ENCODE measurements at places on chromosomes 11 and 22.

DNA sequence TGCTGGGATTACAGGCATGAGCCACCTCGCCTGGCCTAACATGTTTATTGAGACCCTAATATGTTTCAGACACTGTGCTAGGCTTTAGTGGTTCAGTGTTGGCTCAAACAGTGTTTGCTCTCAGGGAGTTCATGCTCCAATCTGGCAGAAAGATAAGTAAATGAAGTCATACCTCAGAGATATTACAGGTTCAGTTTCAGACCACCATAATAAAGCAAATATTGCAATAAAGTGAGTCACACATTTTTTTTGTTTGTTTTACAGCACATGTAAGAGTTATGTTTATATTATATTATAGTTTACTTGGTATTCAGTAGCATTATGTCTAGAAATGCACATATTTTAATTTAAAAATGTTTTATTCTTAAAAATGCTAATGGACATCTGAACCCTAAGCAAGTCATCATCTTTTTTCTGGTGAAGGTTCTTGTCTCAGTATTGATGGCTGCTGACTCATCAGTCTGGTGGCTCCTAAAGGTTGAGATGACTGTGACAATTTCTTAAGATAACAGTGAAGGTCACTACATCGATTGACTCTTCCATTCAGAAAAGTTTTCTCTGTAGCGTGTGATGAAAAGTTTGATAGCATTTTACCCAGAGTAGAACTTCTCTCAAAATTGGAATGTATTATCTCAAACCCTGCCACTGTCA, 243.0 kb upstream of the ANO5 start:
- DNase-seq = no peak

GRCh38 chr22:36977947-36978660, 41.1 kb downstream of the TST start:
- peak; percentile 77 for DNase-seq

- no peak for DNase-seq
These were observed 1.4 kb downstream of the AIFM3 start for GRCh38 chr22:20968281-20968977.

GRCh38 chr11:103147627-103148026, 38.4 kb downstream of the DYNC2H1 start:
- DNase-seq = no peak

DNA sequence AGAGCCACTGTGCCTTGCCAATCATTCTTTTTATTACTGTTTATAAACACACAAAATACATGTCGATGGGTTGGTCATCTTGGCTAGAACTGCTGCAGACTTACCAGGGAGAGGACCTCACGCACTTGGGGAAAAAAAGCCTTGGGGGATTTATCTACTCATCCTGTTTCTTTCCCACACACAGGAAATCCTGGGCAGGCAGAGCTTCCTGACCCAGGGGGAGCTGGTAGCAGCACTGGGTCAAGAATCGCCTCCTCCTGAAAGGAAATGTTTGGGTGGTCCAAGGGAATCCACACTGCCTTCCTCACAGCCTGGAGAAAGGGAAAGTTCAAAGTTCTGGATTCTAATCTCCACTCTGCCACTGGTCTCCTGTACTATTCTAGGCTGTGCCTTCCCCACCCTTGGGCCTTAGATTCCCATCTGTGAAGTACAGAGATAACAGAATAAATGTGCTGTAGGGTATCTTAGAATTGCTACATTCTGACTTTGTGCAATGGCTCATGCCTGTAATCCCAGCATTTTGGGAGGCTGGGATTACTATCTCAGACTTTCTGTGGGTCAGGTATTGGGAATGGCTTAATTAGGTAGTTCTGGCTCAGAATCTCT, 31.2 kb upstream of the SMTN start:
- no peak for DNase-seq

DNA sequence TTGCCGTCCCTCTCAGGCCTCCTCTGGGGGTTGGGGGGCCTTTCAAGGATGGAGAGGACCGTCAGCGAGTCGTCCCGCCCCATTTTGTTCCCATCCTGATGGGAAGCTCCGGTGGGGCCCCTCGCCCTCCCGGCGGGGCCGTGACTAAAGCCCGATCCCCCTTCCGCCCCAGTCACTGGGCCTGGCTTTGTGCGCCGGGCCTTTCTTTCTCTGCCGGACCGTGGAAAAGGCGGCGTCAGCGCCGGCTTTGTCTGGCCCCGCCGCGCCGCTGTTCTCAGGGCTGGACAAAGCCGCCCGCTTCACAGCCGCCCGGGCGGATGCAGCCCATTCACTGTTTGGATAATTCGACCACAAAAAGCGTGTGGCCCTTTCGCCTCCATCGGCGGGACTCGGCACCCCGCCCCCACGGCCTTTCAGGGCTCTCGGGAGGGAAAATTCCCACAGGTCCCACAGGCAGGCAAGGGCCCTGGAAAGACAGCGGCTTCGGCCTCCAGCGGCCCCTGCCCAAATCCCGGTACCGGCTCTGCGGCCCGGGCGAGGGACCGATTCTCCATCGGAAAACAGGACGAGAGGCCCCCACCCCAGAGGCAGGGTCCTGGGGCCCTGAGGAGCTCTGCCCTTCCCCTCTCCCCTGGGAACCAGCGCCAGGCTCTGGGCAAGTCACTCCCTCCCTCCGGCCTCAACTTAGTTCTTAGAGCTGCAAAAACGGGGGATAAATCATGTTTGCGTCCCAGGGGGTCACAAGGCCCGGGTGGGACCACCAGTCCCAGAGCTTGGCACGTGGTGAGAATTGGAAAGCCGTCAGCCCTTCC, 87.2 kb downstream of the WNT7B start:
- DNase-seq = no peak

- DNase-seq = no peak
These were observed 52.4 kb downstream of the UBASH3B start for GRCh38 chr11:122707901-122708300.

DNA sequence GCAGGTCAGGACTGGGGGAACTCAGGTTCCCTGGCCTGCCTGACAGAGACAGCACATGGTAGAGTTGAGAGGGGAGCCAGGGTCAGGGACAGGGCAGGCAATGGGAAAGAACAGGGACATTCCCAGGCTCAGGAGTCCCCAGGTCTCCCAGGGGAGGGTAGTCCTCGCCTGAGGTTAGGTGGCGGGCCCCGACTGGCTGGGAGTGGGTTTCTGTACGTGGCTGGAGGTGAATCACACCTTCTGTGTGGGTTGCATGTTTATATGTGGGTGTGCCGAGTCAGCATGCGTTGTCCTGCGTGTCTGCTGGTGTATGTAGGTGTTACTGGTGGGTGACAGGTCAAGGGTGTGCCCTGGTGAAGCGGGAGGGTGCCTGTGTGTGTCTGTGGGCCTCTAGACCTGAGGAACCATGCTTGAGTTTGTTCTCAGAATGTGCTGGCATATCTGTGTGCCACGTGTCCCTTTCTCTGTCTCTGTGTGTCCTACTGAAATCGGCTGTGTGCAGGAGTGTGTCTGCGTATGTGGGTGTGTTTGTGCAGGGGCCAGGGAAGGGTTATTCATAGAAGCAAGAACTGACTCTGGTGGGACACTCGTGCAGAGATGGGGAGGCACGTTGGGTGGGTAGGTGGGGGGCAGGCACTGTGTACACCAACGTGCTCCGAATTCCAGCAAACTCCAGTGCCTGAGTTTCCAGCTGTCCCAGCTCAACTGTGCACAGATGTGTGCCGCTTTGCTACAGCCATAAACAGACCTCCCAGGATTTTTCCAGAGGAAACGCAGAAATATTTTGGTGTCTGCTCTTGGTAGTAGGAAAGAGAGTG, 23.8 kb upstream of the OAF start:
- no peak for DNase-seq

DNA sequence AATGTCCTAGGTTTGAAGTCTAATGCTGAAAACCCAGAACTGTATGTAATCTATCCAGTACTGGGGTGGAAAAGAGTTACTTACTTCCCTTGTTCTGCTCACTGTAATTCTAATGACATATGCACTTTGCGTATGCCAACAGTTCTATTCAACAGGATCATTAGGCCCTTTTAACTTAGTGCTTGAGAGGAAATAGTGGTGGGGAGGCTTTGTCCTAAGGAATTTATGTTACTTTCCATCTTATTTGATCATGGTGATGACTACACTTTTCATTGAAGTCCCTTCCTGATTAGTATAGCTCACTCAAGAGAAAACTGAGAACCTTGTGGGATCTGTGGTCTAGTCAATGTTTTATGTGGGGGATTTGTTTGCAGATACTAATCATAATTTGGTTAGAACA, 348.2 kb downstream of the GUCY1A2 start:
- no peak for DNase-seq

GRCh38 chr11:7977232-7977917, 9.8 kb upstream of the EIF3F start:
- DNase-seq = no peak

- DNase-seq = no peak
These were observed 135.2 kb downstream of the RRAS2 start for GRCh38 chr11:14223636-14224288.

DNA sequence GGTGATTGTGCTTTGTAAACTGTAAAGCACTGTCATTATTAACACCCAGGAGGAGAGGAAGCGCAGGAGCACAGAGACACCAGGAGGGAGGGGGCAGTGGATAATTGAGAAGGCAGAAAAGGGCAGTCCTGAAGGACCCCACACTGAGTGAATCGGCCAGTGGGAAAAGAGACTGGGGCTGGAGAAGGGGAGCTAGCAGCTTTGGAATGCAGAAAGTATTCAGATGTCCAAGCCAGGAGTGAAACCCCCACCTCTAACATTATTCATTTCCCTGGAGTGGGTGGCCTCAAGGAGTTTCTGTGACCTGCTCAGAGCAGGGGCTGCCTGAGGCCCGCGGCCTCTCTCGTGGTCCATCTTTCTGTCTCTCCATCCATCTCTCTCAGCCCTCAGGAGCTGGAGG, 38.0 kb upstream of the CDON start:
- no peak for DNase-seq

DNA sequence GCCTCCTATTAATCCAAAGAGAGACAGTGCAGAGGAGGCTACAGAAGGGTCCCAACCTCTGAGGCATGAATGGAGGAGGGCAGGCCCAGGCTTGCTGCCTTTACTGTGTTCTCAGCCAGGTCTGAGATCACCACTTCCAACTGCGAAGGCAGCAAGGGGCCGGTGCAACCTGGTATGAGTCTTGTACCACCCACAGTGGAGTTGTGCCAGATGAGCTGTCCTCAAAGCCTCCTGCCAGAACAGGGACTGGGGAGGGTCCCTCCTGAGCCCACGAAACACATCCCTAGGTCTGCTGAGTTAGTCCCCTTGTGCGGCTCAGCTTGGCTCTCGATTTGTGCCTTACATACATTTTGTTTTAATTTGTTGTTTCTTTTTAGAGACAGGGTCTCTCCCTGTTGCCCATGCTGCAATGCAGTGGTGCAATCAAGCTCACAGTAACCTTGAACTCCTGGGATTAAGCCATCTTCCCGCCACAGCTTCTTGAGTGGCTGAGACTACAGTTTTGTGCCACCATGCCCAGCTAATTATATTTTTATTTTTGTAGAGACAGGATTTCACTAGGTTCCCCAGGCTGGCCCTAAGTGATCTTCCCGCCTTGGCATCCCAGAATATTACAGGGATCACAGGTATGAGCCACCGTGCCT, 9.3 kb downstream of the MIF start:
- no peak for DNase-seq

All from HuH-7.5 (cell line).